CD8-positive, alpha-beta memory T cell (primary cell): ENCODE measurements at places on chromosomes 12 and 14. TPM values are rescaled to one million over a fixed set of nuclear protein-coding genes. Genes with fewer than 3 reads are reported as not detected.
A peak's percentile ranks its signal among the peaks of the same experiment; 100 is the strongest.

- DNase-seq, result no peak
Observed at GRCh38 chr12:112822056-112822455, 30.5 kb downstream of the RPH3A start.

- no peak for DNase-seq
Observed at GRCh38 chr12:71876137-71876799, 36.7 kb downstream of the TBC1D15 start.

Gene TTC9
- 6.5 TPM for total RNA-seq

Gene ATP23
- 11.8 TPM for total RNA-seq

GRCh38 chr14:49687942-49688700 lies at the start of gene POLE2:
Gene POLE2 (minus strand): TSS chr14:49688214. CDS start chr14:49688203, 11 bp downstream.
- peak; percentile 61 for DNase-seq
